KBM-7 (cell line): ENCODE measurements at places on chromosomes 11 and 22.
A peak's percentile ranks its signal among the peaks of the same experiment; 100 is the strongest.

- DNase-seq, result peak; percentile 10
Measured at GRCh38 chr11:133529807-133530500, 2.3 kb downstream of the OPCML start.

DNA sequence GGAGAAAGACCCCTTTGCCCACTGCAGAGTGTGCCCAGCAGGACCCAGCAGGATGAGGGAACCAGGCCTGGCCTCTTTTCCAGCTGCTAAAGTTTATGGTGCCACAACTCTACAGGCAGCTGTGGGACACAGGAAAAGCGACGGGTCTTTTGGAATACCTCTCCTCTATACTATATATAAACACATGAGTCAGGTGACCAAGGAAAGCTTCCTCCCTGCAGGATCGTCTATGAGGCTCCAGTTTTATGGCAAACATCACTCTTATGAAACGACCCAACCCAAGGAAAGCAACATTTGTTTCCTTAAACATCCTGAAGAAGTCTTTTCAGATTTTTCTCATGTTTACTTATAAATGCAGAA, 102.8 kb upstream of the AKIP1 start:
- DNase-seq, result no peak

DNA sequence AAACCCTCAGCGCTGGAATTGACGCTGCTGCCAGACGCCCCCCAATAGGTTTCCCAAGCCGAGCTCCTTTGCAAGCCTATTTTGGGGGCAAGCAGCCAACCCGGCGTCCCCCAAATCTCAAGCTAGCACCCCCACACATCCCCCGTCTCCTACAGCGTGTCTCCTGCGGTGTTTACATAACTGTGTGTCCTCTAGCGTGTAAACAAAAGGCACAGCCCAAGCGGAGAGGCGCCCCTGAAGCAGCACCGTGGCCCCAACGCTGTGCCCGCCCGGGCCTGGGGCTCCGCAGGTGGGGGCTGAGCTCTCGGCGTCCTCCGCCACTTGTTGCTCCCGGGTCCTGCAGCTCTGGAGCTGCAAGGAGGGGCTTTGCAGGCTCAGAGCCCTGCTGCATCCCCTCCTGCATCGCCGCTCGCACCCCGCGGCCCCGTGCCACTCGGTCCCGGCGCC, 1.6 kb downstream of the CADM1 start:
- DNase-seq, result no peak

DNA sequence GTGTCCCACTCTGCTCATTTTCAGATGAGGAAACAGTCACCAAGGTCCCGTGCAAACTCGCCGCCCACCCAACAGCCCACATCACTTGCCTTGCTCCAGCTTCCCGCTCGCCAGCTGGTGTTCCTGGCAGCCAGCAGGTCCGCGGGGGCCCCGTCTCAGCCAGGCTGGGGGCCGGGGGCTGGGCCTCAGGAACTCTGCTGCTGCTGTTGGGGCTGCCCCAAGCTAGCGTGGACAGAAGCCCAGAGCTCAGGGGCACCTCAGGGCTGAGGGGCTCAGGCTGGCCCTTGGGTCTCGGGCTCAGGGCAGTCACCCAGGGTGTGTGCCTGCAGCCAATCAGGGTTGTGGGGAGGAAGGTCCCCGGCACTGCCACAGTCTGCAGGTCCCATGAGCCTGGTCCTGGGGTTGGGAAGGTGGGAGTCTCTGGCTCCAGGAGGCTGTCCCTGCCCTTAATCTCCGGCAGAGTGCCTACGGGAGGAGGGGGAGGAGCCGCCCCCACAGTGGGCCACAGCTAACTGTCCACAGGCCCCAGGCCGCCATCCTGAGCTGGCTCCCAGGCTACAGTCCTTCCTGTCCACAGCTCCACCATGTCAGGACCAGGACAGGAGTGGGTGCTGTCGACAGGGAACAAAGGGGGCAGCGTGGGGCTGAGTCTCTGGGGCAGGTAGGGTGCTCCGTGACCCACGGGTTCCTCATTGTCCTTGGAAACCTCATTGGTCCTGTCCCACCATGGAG, 65.2 kb downstream of the ARFGAP3 start:
- DNase-seq, result no peak

DNA sequence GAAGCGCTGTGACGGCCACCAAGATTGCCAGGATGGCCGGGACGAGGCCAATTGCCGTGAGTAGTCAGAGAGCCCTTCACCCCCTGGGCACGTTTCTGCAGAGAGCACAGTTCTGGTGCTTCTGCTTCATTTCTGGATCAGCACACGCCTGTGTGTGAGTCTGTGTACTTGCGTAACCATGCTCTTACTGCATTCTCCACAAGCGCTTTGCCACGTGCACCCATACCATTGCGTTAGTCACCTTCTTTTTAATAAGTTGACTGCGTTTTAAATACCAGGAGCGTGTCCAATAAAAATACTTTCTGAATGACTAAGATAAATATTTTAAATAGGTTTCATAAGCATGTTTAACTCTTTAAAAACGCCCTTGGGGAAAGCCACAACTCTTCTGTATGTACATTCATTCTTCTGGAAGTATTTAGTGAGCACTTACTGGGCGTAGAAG, 143.0 kb upstream of the SORL1-AS1 start:
- no peak for DNase-seq

DNA sequence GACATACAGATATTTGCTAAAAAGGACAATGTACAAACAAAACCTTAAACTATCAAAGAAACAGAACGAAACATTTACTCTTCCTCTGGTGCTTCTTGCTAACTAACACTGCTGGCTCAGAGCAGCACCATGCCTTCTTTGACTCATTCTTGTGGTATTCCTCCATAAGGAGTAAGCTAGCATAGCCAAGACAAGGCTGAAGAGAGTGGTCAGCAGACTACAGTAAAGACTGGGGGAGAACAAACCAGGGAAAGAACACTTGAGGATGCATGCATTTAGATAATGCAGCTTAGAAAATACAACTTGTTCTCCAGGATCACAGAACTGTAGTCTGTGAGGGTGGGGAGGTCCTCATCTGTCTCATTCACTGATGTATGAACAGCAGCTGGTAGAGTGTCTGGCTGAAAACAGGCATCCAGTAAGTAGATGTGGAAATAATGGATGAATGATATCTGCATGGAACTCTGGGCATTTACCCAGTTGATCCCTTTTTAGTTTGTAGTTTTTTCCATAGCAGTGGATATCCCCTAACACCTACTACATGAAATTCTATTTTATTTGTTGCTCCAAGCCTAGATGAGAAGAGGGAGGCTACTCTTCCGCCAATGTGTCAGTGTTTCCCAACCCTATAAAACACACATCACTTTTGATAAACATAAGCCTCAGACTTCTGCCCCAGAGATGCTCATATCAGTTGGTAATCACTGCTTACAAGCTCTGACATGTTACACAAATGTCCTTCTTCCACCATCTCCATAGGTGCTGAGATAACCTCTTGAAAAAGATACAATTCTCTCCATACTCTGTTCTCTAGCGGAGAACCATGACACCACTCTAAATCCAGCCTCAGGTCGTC, 7.3 kb downstream of the SNX19 start:
- DNase-seq, result no peak

DNA sequence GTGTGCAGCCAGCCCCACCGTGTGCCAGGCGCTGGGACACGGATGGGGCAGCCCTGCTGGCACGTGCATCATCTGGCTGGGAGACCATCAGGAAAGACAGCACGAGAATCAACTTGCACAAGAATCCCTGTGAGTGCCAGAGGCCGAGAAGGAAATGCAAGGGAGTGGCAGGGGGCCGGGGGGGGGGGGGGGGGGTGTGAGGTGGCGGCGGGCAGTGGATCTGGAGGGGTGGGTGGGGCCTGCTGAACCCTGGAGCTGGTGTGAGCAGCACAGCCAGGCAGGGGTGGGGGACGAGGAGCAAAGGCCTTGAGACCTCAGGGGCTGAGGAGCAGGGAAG, 14.0 kb upstream of the FLRT1 start:
- no peak for DNase-seq

DNA sequence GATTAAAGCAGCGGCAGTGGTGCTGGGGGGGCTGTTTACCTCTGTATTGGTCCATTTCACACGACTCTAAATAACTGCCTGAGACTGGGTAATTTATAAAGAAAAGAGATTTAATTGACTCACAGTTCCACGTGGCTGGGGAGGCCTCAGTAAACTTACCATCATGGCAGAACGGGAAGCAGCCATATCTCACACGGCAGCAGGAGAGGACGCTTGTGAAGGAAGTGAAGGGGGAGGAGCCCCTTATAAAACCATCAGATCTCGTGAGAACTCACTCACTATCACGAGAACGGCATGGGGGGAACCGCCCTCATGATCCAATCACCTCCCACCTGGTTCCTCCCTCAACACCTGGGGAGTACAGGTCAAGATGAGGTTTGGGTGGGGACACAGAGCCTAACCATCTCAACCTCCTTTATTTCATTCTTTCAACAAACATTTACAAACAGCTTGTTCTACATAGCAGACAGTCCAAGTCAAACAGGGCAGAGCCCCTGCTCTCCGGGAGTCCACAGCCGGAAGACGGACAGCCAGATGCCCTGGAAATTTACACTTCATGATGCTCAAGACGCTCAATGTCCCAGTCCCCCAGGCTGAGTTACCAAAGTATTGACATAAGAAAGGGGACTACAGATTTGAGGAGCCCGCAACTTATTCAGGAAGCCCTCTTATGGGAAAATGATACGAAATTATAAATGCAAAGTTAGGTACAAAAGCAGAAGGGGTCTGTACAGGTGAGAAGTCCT, 26.3 kb upstream of the HMGXB4 start:
- peak; percentile 60 for DNase-seq

GRCh38 chr11:117928446-117929141, 608 bp downstream of the TMPRSS13 start:
- no peak for DNase-seq

DNA sequence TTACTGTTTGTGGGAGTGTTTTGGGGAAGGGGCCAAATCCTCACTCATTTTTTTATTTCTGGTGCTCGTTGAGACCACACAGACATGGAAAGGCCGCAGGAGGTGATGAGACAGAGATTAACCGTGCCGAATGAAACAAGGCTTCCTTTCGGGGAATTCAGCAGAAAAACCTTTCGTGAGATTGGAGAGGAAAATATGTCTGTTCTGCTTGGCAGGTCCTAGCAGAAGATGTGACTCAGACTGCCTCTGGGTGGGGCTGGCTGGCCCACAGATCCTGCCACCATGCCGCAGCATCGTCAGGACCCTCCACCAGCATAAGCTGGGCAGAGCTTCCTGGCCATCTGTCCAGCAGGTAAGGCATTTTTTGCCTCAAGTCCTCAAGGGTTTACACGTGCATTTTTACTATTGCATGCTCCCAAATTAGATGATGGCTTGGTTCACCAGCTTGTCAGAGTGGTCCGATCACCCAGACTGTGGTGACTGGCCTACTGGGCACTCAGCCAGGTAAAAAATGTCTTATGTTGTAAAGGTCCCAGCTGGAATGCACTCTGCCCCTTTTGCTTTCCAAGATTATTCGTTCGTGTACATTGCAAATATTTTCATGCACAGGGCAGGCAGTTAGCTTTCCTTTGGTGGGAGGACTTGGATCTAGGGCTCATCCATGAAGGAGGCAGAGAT, 1.5 kb downstream of the DDB2 start:
- peak; percentile 75 for DNase-seq

- peak; percentile 41 for DNase-seq
Measured at GRCh38 chr11:126561327-126561893, 205.9 kb downstream of the ST3GAL4 start.

GRCh38 chr11:78030429-78031325, 7.6 kb upstream of the KCTD14 start:
- DNase-seq, result peak; percentile 60

- no peak for DNase-seq
Measured at GRCh38 chr11:72004515-72005346, 6.0 kb downstream of the IL18BP start.

- no peak for DNase-seq
Measured at GRCh38 chr11:80617156-80617555, 1176.3 kb upstream of the TENM4 start.
